CD8-positive, alpha-beta T cell (primary cell): ENCODE measurements at places on chromosomes 11 and 22. TPM values are rescaled to one million over a fixed set of nuclear protein-coding genes. Genes with fewer than 3 reads are reported as not detected.
A peak's percentile ranks its signal among the peaks of the same experiment; 100 is the strongest.

DNA sequence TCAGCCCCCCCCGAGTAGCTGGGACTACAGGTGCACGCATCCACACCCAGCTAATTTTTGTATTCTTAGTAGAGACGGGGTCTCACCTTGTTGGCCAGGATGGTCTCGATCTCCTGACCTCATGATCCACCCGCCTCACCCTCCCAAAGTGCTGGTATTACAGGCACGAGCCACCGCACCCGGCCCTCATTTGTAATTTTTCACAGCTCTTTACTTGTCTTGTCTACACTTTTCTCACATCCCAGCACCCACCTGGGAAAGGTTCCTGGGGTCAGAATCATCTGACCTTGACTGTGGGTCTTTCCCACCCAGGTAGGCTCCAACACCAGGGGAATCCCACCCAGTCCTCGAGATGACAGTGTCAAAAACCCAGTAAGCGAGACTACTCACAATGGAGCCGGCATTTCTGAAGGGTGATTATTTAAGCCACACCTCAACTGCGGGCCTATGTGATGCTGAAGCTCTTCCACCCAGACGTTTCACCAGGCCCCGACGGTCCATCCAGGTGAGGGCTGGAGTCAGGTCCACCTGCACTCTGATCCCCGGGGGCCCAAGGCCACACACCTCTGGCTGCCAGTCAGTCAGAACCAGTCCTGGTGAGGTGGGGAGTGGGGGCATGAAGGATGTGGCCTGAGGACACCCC, 23.4 kb downstream of the CELSR1 start:
- DNase-seq = no peak

GRCh38 chr22:49203859-49204598, 623.6 kb downstream of the BRD1 start:
- DNase-seq = peak; percentile 13

HBB gene
- total RNA-seq = 1.1 TPM

PARVB gene
- 4.9 TPM for total RNA-seq

SLC3A2 gene
- 212 TPM for total RNA-seq

DNA sequence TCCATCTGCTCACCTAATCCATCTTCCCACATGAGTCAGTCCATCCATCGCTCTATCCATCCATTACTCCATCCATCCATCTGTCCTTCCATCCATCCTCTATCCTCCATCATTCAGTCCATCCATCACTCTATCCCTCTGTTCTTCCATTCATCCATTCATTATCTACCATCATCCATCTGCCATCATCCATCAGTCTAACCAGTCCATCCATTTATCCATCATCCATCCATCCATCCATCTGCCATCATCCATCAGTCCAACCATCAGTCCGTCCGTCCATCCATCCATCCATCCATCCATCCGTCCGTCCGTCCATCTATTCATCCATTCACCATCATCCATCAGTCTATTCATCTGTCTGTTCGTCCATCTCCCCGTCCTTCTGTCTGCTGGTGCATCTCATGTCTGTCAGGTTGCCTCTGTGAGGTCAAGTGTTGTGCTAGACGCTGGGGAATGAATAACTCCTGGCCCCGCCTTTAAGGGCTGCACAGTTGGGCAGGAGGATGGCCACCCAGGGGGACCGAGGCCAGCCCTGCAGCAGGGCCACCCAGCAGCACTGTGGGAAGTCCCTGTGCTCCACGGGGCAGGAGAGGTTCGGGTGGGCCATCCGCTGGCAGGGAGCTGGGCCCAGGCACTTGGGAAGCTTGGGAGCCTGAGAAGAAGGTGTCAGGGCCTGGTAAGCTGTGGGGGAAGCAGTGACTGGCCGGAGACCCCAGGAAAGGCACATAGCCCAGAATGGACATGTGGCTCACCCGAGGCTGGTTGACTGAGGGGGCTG, 137.1 kb downstream of the CTTN start:
- DNase-seq = no peak

- DNase-seq = no peak
These were observed 35.1 kb downstream of the MMP7 start for GRCh38 chr11:102495161-102496042.

DDTL gene
- total RNA-seq = not detected

RFPL2 gene
- not detected for total RNA-seq

DNA sequence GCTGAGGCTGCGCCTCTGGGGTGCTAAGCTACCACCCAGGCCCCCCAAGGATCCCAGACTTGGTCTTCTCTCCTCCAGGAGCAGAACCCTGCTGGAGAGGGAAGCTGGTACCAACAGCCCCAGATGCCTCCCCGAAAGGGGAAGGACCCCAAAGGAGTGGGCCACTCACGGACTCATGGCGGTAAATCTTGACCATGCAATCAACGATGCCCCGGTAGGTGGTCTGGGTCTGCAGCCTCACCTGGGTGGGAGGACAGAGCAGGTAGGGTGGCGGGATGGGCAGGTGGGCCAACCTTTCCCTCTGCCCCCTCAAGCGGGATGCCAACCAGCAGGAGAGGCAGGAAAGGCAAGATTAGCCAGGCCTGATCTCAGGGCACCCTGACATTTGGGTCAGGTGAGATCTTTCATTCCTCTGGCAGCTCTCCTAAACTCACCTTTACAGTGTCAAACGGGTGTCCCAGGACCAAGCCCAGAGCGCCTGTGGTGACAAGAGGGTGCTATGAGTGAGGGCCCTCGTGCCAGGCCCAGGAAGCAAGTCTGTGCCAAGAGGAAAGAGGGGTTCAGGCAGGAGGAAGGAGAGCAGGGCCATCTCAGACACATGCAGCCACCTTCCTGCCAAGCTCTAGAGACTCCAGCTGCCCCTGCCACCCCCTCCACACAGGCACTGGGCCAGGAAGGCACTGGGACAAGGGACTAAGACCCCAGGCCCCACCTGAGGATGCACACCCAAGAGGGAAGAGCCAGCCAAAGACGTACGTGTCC, 2.6 kb downstream of the SLC25A45 start:
- DNase-seq = no peak

- no peak for DNase-seq
These were observed 58.7 kb upstream of the ATXN10 start for GRCh38 chr22:45612940-45613339.

- peak; percentile 71 for DNase-seq
These were observed 838 bp downstream of the BCL9L start for GRCh38 chr11:118924591-118925585.

GRCh38 chr11:9747828-9748227, 84.0 kb downstream of the SWAP70 start:
- no peak for DNase-seq

CHADL gene
- 2.6 TPM for total RNA-seq

DNA sequence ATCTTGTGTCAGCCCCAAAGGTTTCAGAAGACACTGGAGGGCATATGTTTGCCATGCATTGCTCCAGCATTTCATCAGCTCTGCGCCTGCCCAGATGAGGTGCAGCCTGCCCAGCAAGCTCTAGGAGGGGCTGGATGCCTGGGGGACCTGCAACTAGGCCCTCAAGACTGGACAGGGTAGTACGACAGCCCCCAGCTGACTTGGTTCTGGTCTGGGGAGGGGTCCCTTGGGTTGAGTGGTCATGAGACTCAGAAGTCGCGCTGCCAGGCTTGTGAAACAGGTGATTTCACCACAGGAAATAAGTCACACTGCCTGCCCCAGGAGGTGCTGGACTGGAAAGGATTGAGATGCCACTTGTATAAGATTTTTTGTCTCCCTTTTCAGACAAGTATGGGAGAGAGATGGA, 23.4 kb downstream of the TPBGL start:
- DNase-seq = no peak

GRCh38 chr11:71580057-71581003, 2.3 kb downstream of the KRTAP5-11 start:
- DNase-seq = peak; percentile 18

DNA sequence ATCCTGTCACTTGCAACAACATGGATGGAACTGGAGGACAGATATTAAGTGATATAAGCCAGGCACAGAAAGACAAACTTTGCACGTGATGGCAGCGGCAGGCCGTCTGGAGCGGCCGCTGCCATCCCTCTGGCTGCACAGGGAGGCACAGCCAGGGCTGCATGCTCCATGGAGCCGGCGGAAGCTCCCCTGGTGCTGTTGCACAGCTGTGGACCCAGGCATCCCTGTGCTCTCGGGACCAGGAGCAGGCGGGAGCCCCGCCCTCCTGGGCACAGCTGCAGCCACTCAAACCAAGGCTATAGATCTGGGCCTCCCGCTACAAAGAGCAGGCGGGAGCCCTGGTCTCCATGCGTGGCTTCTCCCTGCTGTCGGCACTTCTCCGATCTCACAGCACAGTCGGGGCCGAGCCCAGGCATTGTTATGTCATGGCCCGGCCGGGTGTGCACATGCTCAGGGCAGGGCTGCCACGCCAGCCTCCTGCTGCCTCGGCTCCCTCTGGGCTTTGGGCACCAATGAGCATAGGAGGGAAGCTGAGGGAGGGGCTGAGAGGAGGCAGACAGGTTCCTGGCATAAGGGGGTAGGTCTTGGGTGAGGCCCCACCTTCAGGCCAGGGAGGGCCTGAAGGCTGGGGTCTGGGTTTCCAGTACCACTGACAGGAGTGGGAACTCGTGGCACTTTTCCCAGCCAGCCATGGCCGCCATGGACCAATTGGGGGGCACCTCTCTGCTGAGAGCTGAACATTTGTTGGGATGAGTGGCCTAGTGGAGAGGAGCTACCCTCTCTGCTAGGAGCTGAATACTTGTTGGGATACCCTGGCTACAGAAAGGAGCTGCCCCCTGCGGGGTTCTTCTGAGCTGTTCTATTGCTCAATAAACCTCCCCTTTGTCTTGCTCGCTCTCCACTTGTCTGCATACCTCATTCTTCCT, 16.7 kb downstream of the RRP8 start:
- no peak for DNase-seq

NXPE2 gene
- not detected for total RNA-seq

DNA sequence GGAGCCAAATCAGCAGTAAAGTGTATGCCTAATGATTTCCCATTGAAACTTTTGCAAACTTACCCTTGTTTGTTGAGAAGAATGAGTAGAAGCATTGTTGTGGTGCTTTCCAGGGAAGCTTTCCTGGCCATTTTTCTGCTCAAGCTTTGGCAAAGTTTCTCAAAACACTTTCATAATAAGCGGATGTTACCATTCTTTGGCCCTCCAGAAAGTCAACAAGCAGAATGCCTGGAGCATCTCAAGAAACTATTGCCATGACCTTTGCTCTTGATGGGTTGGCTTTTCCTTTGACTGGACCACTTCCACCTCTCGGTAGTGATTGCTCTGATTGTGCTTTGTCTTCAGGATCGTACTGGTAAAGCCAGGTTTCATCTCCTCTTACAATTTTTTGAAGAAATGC, 10.7 kb downstream of the PIWIL4 start:
- DNase-seq = no peak

DNA sequence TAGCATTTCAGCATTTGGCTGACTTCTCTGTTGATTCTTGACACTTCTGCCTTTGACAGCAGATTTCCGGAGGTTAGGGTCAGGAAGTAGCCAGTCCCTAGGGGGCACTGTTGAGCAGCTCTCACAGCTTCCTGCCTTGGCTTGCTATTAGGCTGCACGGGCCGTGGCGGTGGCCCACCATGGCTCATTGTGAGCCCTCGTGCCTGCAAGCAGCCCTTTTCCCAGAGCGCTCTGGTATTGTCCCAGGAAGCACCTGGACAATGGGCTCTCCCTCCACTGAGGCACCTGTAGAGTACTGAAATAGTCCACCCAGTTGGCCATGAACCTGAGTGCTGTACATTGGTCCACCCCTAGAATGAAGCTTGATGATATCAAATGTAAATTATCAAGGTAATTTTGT, 100.2 kb upstream of the GAL start:
- peak; percentile 65 for DNase-seq

DNA sequence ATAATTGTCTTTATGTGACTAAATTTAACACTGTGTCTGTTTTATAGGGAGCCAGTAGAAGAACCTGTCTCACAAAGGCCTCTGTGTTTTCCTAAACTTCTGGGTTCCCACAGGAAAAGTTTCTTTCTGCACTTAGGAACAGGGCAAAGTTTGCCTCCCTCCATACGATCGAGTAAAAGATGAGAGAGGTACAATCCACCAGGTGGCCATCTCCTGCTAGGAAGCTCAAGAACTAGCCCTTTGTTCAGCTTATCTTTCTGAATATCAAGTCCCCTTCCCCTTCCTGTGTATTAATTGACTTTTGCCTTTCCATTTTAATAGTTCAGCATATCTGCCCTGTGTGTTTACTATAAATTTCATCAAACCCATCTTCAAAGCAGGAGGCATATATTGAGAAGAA, 18.0 kb downstream of the CSNK2A3 start:
- no peak for DNase-seq

DNA sequence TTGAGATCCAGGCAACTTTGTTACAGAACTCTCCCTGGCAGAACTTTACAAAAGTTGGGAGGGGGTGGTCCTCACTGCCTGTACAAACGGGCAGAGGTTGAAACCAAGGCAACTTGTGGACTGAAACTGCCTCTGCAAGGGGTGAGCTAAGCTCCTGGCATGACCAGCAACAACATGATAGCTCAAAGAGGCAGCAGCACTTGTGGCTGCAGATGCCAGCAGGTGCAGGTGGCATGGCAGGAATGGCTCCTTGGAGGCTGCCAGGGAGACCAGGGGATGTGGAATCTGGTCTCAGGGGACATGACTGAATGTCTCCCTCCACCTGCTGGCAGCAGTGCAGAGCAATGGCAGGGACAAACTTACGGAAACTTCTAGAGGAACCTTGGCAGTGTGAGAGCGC, 38.8 kb upstream of the PHF21A start:
- no peak for DNase-seq

- no peak for DNase-seq
These were observed 27.5 kb upstream of the CRYBB3 start for GRCh38 chr22:25172153-25172552.

C11orf97 gene
- not detected for total RNA-seq

ARCN1 gene
- total RNA-seq = 81.2 TPM

- DNase-seq = no peak
These were observed 63.4 kb downstream of the KCNJ1 start for GRCh38 chr11:128803449-128804245.

DNA sequence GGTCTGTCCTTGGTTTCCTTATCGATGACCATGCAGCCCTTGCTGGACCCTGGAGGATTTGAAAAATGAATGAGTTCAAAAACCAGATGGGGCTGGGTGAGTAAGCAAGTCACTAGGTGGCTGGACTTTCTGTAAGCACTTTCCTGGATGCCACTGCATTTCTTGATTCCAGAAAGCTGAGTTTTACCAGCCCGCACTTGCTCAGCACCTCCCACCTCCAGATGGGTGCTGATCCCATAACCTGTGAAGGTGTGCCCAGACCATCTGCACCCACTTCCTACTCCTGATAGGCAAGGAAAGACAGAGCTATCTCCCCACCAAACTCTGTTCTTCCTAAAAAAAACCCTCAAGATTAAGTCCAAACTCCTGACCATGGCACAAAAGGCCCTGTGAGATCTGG, 21.1 kb downstream of the ASCC2 start:
- no peak for DNase-seq

GLYAT gene
- not detected for total RNA-seq

- DNase-seq = no peak
These were observed 8.1 kb downstream of the RASD2 start for GRCh38 chr22:35548722-35549112.

DEAF1 gene
- 139 TPM for total RNA-seq

- no peak for DNase-seq
These were observed 746.2 kb downstream of the NELL1 start for GRCh38 chr11:21415606-21416005.

OR6A2 gene
- not detected for total RNA-seq
